ENCODE measurements at places on chromosomes 6 and 20.

GRCh38 chr6:147693181-147693580, 184.7 kb downstream of the SAMD5 start:
- DNase-seq = no peak

- peak; percentile 90 for DNase-seq
These were observed 3.3 kb downstream of the LRRC73 start for GRCh38 chr6:43506667-43507471.

- DNase-seq = no peak
These were observed 71.9 kb upstream of the MLN start for GRCh38 chr6:33875696-33876095.

- DNase-seq = peak; percentile 73
These were observed 7.3 kb downstream of the MTCH1 start for GRCh38 chr6:36978421-36979346.

DNA sequence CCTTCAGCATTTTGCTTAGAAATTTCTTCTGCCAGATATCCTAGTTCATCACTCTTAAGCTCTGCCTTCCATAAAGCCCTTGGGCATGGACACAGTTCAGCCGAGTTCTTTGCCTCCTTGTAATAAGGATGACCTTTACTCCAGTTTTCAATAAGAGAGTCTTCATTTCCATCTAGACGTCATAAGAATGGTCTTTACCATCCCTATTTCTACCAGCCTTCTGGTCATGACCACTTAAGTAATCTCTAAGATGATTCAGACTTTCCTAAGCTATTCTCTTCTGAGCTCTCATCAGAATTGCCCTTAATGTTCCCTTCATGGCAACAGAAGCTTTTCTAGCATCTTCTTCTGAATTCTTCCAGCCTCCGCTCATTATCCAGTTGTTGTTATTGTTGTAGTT, 126.1 kb downstream of the TFAP2C start:
- DNase-seq = no peak

DNA sequence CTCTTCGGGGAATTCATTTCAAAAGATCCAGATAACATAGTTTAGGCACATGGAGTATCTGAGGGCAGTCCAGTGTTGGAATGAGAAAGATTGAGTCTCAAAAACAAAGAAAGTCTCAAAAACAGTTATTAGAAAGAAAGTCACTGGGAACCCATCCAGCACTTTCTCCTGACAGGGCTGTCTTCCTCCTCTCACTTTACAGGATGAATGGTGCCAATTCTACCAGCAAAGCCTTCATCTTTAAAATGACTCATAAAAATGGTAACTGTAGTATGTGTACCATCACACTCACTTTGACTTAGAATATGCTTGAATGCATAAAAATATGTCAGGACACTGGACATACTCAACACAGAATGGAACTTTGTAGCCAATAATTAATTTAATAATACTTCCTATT, 71.3 kb downstream of the SLC22A3 start:
- DNase-seq = no peak

- DNase-seq = no peak
These were observed 368.0 kb downstream of the TBC1D32 start for GRCh38 chr6:120966321-120966720.

- no peak for DNase-seq
These were observed 18.4 kb downstream of the THBS2 start for GRCh38 chr6:169235286-169235685.

DNA sequence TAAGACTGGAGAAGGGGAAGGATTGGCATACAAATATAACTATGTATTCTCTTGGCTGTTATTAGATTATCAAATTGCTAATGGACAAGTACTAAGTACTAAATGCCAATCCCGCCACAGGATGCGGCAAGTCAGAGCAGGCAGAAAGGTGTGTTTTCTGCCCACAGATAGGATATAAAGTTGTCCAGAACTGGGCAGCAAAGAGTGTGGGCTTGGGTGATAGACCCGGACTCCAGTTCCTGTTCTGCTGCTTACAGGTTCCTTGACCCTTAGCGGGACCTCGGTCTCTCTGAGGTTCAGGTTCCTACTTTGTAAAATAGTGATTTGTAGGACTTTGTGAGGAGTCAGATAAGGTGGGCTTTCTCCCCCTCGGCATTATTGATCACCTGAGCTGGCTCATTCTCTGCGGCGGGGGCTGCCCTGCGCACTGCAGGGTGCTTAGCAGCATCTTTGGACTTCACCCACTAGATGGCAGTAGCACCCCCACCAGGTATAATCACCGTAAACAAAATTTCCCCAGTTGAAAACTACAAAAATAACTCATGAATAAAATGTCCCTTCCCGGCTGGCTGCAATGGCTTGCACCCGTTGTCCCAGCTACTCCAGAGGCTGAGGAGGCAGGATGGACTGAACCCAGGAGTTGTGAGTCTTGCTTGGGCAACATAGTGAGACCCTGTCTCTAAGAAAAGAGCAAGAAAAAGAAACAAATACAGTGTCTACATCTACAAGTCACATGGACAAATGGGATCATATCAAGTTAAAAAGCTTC, 193.1 kb downstream of the DOK5 start:
- peak; percentile 7 for DNase-seq

DNA sequence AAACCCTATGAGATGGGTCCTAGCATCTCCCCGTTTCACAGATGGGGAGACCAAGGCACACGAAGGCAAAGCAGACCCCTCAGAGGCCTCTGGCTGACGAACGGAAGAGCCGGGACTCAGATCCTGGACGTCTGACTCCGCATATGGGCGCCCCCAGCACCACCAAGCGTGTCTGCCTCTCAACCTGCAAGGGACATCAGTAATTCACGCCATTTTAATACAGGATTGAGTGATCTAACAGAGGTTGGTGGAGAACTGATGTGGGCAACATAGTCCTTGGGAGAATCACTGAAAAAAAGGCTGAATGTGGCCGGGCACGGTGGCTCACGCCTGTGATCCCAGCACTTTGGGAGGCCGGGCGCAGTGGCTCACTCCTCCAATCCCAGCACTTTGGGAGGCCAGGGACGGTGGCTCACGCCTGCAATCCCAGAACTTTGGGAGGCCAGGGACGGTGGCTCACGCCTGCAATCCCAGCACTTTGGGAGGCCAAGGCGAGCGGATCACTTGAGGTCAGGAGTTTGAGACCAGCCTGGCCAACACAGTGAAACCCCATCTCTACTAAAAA, 206.6 kb downstream of the DLL1 start:
- DNase-seq = no peak

DNA sequence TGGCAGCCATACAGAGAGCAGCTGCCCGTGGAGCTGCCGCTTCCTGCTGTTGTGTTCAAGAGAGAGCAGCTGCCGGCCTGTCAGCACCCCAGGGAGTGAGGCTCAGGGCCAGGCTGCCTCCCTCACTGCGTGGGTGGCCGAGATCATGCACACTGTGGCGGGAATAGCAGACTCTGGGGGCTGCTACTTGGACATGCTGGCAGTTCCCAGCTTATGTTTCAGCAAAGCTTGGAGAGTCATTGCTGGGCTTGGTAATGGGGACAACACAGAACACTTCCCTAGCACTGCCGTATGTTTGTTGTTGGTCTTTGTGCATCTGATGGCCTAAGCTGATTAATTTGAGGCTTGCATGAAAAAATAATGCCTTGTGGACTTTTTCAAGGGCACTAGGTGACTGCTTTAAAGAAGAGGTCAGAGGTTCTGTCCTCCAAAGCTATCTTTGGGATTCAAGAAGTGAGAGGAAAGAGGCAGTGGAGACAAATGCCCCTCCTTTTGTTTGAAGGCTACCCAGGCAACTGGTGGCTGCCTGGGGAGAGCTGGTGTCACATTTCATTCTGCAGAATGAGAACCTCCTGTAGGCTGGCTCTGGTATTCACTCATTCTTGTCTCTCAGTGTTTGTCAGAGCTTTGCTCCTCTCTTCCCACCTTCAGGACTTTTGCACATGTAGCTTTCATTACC, 18.8 kb downstream of the MRAP2 start:
- no peak for DNase-seq

DNA sequence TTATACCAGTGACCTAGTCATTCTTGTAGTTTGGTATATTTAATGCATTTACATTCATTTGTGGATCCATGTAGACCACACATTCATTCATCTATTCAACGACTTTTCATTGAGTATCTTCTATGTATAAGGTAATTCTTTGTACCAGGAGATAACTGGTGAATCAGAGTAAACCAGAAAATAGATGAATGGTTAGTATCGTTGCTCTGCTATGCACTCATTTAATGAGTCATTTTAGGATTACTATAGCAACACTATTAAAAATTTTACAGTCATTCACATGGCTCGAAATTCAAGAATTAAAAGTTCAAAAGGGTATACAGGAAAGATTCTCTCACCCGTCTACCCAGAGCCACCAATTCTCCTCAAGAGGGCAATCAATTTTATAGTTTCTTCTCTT, 26.8 kb downstream of the DOK5 start:
- no peak for DNase-seq

DNA sequence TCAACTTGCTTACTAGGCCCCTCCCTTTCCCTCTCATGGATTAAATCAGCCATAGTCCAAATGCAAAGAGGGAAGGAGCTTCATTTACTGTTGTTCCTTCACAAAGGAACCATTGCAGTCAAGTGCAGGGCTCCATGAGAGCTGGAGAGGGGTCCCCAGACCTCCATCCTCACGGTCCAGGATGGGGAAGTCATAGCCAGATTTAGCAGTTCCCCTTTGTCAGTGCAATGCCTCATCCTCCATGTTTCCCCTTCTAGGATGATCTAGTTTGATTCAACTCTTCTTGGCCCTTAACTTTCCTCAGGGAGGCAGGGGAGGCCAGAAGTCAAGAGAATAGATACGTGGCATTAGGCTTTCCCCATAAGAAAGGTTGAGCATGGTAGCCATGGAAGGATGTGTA, 66.5 kb upstream of the FUCA2 start:
- DNase-seq = no peak

- DNase-seq = no peak
These were observed 4.6 kb downstream of the ZFAND3 start for GRCh38 chr6:37824170-37824569.

- DNase-seq = no peak
These were observed 76.8 kb downstream of the BMP5 start for GRCh38 chr6:55798571-55798970.

GRCh38 chr20:12748359-12748994, 260.3 kb upstream of the SPTLC3 start:
- no peak for DNase-seq

DNA sequence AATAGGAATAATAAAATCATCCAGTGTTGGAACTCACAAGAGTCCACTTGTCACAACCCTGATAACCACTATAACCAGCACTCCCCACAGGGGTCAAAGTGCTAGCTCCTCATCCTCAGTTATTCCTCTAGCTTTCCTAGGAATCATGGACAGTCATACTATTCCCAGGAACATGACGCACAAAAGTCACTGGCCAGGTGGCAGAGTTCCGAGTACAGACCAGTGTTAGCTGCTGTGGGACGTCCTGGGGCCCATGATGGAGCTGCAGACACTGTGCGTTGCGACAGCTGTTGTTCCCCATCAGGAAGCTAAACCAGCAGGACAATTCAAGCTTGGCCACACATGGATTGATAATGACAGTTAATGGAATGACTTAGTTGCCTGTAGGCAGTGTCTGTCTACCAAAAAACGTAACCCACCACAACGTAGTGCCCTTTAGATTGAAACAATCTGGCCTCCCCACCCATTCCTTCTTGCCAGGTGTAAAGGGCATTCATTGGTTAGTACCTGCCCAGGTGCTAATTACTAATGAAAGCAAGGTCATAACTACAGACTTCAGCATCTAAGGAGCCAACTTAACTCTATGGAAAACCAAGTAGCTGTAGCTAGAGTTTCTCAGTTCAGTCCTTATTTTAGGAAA, 17.4 kb downstream of the EZR start:
- DNase-seq = no peak

DNA sequence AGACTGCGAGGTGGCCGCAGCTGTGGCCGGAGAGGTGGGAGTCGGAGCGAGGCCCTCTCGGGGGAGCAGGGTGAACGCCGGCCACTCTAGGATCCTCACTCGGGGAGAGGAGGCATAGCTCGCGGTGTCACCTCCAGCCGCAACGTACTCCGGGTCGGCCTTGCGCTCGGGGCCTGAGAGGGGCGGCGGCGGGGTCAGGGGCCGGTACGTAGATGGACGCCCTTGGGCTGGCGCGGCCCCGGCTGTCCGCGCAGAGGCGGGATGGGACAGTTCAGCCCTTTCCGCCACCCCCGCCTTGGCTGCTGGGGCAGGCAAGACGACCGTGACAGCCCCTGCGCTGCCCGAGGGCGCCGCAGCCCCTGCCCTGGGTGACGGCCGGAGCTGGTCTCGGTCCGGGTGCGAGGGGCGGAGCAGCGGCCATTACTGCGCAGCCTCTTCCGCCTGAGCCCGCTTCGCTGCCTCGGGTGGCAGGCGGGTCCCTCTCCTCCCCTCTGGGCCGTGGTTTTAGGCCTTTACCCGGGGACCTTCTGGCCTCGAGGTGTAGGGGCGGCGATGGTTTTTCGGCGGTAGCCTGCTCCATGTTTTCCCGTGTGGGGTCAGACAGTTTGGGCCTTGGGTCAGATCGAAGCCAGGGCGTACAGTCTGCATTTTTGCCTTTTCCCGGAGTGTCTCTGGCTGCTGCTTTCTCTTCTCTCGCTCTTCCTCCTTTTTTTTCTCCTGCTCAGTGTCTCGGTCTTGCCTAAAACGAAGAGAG, 405 bp downstream of the RNF146 start:
- peak; percentile 66 for DNase-seq

DNA sequence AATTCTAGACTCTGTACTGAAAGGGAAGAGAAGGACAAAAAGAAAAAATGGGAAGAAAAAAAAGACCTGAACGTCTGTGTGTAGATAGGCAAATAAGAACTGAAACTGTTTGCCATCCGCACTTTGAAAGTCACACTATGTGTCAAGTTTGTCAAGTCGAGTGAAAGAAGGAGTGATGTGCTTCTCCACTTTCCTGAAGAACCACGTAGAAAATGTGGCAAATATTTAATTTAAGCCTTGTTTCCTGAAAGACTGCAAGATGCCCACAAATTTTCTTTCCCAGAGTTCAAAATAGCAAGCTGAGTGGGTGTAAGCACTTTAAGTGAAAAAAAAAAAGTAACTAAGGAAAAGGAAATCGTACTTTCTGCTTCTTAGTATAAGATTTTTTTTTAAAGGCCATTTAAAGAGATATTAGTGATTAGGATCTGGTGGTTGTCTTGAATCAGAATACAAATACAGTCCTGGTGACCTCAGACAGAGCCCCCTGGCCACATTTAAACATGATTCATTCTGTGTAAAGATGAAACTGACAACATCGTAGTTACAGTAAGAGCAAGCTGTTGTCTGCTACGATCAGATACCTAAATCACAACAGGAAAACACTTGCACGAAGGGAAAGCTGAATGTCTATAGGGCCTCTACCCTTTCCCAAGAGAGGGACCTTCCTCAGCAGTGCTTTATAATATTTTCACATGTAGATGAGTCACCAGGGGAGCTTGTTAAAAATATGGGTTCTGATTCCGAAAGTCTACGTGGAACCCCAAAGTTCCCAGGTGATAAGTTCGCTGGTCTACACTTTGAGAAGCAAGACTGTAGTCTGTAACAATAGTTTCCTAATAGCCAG, 102.3 kb downstream of the HIVEP2 start:
- DNase-seq = no peak

DNA sequence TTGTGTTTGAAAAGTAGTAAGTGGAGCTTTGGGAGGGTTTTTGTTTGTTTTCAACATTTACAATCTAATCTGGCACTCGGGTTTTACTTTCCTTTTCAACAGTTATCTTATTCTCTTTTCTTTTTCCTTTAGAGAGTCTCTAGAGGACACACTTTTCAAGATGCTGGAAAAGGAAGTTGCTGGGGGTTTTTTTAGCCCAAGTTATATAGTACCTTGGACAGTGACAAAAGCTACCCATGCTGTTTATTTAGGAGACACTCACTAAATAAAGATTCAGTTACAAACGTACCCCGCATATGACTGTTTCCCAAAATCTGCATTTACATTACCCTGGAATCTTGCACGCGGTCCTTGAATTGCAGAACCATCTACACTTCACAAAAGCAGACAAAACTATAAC, 78.8 kb downstream of the MAP7 start:
- DNase-seq = no peak

- DNase-seq = peak; percentile 55
These were observed 58.9 kb downstream of the RREB1 start for GRCh38 chr6:7166410-7167293.
